GM04503 (cell line): ENCODE measurements at places on chromosomes 3 and 15.

DNA sequence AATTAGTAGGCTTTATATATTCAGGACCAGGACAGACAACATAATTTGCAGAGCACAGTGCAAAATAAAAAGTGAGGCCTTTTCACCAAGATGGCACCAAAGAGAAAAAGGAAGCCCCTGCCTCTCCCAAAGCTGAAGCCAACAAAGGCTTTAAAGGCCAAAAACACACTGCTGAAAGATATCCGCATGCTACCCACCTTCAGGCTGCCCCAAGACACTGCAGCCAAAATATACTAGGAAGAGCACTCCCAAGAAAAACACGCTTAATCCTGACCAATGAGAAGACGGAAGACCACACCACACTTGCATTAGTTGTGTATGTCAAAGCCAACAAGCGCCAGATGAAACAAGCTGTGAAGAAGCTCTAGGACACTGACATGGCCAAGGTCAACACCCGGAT is 38.0 kb downstream of the PIK3CB start:
- DNase-seq = no peak

- no peak for DNase-seq
Measured at GRCh38 chr3:139378587-139379241, 10.7 kb downstream of the COPB2 start.

GRCh38 chr3:13021141-13022114 is 51.8 kb downstream of the IQSEC1 start:
- DNase-seq = no peak

GRCh38 chr3:138289260-138289659 is 40.4 kb downstream of the NME9 start:
- DNase-seq = no peak

GRCh38 chr15:75229191-75230015 is 27.7 kb downstream of the C15orf39 start:
- DNase-seq = peak; percentile 10

DNA sequence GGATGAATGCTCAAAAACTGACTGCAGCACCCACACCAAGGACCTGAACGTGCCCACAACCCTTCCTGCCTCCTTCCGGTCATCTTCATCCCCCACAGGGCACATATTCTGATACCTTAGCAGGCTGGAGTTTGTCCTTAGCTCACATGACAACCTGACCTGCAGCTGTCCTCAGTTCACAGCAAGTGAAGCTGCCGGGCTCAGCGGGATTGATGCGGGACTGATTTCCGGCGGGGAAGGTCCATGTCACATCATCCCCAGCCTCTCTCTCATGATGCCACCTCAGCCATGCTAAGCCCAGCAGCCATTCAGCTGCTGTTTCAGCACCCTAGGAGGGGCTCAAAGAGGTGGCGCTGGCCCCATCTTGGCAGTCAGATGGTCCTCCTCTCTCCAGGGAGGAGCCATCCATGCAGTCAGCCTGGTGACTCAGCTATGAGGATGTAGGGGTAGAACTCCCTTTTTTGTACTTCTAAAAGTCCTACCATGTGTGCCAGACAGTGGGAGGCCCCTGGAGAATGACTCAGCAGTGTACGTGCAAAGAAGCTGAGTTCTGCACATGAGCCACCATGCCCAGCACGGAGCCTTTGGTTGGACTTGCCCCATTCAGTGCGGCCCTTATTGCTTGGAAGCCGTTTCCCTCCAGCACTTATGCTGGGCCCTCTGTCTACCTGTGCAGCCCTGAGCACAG is 9.5 kb downstream of the CA12 start:
- peak; percentile 95 for DNase-seq

GRCh38 chr3:18237251-18238005 is 187.7 kb downstream of the SATB1 start:
- DNase-seq = peak; percentile 12

DNA sequence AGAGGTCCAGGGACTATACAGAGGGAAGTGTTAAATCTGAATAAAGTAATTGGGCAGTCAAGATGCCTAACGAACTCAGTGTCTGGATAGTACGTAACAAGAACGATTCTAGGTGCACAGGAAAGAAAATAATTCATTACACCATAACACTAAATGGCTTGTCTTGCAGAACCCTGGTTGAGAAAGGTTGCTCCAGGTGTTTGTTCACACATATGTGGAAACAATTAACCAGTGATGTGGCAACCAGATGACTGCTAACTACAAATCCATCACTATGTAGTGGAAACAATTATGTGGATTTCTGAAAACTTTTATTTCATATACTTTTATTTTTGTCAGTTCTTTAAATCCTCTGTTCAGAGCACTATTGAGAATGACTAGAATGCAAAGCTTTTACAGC is 10.4 kb upstream of the HDC start:
- DNase-seq = no peak

DNA sequence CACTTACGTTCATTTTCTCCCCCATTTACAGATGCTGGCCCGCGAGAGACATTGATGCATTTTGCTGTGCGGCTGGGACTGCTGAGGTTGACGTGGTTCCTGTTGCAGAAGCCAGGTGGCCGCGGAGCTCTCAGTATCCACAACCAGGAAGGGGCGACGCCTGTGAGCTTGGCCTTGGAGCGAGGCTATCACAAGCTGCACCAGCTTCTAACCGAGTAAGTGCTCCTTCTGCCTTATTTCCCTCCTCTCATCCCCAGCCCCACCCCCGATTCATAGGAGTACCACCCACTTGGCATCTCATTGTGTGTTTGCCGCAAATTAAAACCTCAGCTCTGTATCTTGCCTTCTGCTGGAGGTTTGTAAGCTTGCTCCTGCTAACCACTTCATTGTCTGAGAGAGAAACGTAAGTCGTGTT is 163.3 kb downstream of the AKAP13 start:
- DNase-seq = no peak

- DNase-seq = no peak
Measured at GRCh38 chr15:90481023-90481422, 48.7 kb upstream of the CRTC3 start.

GRCh38 chr15:29935296-29936004 is 113.2 kb upstream of the TJP1 start:
- no peak for DNase-seq

DNA sequence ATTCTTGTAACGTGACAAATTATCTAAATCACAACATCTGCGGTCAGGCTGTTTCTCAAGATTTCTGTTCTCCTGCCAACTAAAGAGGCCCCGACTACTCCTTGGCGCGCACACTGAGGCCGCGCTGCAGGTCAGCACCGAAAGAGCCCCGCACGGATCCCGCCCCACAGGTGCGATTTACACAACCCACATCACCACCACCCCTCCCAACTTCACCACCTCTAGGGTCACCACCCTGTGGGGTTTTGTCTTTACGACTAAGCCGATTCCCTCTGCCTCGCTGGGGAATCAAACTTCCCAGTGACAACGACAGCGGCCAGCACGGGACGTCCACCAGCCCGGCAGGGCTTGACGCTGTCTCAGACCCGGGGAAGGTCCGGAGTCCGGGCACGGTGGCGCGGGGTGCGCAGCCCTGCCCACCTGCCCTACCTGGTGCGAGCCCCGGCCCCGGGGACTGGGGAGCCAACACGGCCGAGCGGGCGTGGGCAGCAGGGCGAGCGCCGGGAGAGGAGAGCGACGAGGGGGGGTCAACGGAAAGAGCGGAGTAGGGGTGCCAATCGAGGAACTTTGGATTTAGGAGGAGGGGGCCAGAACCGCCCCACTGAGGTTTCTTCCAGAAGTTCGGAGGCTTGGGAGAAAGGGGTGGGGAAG is 764 bp downstream of the UACA start:
- no peak for DNase-seq

DNA sequence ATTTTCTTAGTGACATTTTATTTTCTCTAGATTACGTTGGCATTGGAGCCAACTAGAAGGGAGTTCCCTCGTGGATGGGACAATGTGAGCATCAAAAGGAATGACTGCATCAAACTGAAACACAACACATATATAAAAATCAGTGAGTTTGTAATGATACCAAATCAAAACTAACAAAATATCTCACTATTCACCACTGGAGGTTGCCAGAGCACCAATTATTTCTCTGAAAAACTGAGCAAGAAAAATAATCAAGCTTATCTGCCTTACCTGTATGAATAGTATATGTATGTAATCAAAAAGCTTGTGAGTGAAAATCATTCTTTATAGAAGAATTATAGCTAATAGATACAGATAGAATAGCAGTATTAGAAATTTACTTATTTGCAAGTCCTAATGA is 46.8 kb upstream of the OTOL1 start:
- no peak for DNase-seq

DNA sequence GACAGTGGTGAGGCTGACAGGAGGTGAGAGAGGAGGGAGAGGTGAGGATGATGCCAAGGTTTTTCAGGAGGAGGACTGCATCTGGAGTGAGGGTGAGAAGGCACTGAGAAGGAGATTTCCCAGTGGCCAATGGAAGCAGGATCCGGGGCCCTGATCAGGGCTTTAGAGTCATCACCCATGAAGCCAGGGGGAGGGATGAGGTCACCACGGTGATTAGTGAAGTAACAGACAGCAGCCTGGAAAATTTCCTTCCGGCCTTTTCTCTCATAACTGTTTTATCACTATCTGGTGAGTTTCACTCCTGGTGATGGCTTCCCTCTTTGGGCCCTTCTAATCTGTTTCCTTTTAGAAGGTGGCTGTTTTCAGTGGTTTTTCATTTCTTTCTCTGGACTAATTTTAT is 80.5 kb upstream of the WNT5A start:
- DNase-seq = no peak

DNA sequence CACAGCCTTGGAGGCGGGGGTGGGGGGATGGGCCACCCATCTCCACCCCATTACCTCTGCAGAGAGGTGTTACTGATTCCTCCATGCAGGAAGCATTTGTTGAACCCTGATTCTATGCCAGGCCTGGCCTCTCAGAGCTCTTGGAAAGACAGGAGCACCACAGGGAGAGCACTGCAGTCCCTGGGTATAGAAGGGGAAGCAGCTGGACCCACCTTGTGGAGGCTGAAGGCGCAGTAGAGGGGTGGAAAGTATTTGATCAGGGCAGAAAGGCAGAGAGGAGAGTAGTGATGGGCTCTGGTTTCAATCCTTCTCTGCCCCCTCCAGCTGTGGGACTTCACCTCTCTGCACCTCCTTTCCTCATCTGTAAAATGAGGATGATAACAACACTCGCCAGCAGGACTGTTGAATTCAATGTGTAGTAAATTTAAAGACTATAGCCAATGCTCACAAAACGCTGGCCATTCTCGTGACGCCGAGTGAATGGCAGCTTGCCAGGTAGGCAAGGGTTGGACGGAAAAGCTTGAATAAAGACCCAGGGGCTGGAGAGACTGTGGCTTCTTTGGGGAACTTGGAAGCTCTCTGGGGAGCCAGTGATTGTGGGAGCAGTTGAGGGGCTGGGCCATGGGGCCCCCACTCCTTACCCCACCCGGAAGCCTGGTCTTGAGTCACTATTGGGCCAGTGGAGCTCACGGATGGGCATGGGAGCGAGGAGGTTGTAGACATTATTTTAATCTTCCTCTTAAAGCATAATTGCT is 8.0 kb upstream of the CCDC33 start:
- DNase-seq = no peak

DNA sequence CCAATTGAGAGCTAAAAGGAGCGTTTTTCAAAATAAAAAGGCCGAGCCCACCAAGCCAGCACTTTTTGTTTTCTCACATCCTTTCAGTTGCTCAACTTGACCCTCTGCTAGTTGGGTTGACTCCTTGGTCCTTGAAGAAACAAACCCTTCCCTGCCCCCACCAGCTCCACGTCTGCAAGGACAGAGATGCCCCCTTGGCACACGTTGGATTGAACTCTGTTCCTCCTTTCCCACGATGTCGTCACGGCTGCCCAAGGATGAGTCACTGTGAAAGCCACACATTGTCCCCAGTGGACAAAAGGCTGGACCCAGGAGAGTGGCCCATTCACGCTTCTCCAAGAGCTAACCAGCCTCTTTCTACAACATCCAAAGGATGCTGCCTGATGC is 43.0 kb upstream of the SPATA12 start:
- no peak for DNase-seq

DNA sequence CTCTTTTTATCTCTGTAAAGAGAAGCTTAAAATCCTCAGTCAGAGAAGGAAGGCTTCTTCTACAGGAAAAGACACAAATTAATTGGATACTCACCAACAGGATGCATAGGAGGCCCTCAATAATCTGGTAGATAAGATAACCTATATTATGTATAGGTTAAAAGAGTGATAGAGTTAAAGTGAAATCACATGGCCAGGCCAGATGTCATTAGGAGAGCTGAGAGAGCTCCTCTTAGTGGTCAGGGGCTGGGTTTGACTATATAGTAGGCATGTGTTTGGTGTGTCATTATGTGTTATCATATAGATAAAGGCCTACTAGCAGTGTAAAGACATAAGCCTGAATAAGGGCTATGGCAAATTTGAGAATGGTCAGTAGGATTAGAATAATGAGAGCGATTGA is 479.3 kb downstream of the EPHA3 start:
- no peak for DNase-seq

DNA sequence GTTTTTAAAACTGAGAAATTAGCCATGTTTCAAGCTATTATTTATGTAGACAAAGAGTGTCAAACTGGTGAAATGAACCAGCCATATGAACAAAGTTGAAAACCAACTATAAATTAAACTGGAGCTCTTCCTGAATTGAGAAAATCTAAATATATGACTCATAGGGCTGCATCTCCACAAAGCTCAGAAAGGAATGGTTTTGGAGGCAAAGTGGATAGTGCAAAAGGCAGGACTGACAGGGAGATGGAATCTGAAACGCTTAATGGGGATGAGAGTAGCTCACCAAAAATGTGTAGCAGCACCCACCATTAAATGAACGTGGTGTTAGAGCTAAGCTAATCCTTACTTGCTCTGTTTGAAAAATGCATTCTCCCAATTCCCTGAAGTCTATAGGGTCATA is 1066.0 kb downstream of the AGBL1 start:
- no peak for DNase-seq

DNA sequence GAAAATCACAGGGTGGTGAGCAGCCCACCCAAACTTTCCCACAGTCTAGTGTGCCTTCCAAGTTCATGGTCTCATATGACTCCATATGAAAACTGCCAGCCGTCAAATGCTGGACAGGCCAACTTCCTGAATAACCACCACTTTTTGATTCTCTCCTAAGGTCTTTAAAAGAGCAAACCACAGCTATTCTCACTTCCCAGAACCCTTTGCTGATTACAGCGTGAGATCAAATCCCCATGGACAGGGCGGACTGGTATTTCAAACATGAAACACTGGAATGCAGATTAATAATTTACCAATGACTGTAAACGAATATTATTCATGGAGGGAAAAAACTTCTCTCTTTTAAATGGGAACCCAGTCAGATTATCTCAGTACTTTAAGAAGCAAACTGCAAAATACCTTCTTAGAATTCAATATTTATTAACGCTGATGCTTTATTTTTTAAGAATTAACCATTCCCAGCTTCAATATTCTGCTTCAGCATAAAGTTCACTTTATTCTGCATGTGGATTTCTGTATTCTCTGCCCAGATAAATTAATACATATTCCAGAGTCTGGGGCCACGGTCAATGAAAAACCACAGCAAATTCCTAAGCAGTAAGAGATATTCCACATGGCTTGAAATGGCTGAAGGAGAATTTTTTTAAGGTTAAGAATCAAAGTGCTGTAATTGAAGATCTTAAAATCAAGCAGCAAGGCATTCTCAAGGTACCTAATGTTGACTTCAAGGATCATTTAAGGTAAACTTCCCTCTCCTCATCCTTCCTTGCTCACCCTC is 42.9 kb downstream of the MYO1E start:
- DNase-seq = no peak

GRCh38 chr15:54810496-54810895 is 386.2 kb downstream of the RSL24D1 start:
- no peak for DNase-seq
